NCI-H446 (cell line): ENCODE measurements at places on chromosomes 2 and 18.

GRCh38 chr2:85583667-85584353 lies 421 bp upstream of the VAMP5 start:
- DNase-seq: no peak

DNA sequence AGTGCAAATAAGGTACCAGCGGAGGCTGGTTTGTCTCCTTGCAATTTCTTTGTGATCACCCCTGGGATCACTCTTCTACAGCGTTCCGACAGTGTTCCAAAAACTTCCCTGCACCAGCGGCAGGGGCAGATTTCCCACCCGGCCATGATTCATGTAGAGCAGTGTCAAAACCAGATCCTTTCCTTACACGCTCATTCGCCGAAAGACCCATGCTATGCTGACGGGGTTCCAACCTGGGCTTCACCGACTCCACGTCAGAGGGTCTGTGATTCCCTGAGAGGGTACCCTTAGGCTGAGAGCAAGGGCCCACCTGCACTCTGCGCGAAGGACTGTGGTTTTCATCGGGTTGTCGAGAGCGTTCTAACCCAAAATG lies 423 bp upstream of the TTC27 start:
- no peak for DNase-seq

- no peak for DNase-seq
Observed at GRCh38 chr18:52531836-52532235, 191.8 kb downstream of the DCC start.

DNA sequence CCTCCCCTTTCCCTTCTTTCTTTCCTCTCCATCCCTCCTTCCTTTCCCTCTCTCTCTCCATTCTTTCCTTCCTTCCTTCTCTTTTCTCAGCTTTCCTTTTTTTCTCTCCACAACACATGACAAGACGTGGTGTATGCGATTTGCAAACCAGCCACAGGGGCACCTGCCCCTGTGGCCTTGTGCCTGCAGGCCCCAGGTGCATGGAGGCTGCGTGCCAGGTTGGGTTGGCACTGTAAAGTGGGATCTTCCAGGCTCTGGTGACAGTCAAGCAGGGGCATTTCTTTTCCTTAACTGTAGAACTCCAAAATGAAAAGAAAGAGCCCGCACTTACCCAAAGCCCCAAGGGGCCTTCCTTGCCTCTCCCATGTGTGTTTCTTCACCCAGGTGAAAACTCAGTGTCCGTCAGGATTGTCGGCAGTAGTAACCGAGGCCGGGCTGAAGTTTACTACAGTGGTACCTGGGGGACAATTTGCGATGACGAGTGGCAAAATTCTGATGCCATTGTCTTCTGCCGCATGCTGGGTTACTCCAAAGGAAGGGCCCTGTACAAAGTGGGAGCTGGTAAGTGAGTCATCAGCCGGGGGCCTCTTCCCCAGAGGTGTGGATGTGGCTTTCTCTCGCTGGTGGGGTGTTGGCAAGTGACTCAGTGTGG lies 50.9 kb downstream of the MARCO start:
- DNase-seq: no peak

GRCh38 chr18:5534845-5535244 lies 9.0 kb downstream of the EPB41L3 start:
- DNase-seq: no peak

- DNase-seq: no peak
Observed at GRCh38 chr18:8329186-8329771, 280.0 kb upstream of the RAB12 start.

GRCh38 chr2:202817771-202818170 lies 53.8 kb downstream of the ICA1L start:
- DNase-seq: no peak

GRCh38 chr18:49340446-49340845 lies 120.0 kb downstream of the DYM start:
- no peak for DNase-seq

- DNase-seq: no peak
Observed at GRCh38 chr2:45786836-45787357, 135.4 kb downstream of the PRKCE start.

DNA sequence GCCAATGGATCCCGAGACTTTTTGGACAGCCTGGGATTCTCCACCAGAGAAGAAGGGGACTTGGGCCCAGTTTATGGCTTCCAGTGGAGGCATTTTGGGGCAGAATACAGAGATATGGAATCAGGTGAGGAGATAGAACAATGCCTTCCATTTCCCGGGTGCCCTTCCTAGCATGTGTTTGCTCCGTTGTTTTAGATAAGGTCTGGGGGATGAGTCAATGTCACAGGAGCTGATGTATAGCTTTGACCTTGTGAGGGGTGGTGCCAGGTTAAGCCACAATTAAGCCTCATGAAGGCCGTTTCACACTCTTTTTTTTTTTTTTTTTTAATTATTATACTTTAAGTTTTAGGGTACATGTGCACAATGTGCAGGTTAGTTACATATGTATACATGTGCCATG lies 4.7 kb downstream of the TYMS start:
- no peak for DNase-seq

DNA sequence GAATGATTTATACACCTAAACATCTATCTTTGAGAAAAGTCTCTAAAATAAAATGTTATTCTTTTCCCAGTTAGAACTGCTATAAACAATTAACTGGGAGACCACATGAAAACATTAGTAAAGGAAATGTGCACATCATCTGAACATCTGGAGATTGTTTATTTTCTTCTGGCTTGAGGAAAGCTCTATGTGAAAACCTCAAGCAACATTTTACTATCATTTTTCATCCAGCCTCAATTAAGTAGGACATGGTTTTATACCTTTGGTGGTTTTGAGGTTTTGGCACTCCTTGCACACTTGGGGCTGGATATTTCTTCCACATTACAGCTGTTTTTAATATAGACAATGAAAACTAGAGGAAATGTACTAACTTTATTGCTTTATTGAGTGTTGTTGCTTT lies 609.5 kb upstream of the SLC8A1 start:
- no peak for DNase-seq

- no peak for DNase-seq
Observed at GRCh38 chr2:74606927-74607326, 41.2 kb downstream of the M1AP start.

DNA sequence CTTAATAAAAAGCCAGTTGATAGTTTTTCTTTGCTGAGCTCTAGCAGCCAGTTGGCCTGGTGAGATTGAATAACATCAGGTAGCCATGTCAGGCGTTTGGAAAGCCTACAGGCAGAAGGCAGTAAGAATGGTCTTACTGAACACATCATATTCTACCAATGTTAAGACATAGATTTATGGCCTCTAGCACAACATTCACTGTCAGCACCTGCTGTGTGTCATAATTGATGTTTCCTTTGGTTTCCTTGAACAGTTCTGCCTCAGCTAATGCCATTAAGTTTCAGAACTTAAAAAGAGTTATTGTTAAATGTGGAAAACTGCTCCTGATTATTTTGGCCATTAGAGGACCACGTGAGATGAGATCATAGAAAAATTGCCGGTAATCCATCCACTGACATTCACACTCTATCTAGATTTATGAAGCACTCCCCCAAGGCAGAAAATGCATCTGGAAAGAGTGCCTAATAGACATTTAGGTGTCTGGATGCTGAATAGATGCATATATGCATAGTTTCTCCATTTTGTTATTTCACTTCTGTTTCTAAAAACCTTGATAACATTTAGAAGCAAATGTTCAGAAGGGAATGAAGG lies 434.7 kb downstream of the PTPRM start:
- no peak for DNase-seq
